ENCODE measurements at places on chromosomes 16 and 17.

DNA sequence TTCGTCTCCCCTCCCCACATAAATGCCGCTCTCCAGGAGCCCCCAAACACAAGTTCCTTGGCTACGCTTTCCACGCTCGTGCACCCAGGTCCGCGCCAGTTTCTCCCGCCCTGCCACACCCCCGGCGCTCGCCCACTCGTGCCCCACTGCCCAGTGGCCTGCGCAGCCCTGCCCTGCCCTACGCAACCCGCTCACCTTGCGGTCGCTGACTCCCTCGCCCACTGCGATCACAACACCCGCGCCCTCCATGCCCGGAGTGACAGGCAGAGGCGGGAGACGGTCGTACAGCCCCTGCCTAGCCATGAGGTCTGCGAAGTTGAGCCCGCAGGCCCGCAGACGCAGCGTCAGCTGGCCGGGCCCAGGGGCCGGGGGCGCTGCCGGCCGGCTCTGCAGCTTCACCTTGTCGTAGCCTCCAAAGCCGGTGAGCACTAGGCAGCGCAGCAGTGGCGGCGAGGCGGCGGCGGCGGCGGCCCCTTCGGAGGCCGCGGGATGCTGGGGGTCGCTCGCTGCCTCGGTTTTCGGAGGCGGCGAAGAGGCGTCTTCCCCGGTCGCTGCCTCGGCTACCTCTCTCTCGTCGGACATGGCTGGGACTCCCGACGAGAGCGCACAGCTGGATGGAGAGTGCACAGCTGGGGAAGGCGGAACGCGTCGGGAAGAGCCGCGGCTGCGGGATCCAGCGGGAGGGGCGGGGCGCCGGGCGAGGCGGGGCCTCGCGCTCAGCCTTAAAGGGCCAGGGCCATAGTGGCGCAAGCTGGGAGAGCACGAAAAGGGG, at the start of gene VAT1:
VAT1 (minus strand) TSS at position 645 of the 772 bp plus-strand sequence; CDS start at position 582, 63 bp downstream.
- peak; percentile 94 for DNase-seq

GRCh38 chr16:3879258-3879886, 1.1 kb downstream of the CREBBP start:
- DNase-seq = peak; percentile 80

- DNase-seq = no peak
These were observed 15.0 kb upstream of the NAGLU start for GRCh38 chr17:42521036-42521435.

DNA sequence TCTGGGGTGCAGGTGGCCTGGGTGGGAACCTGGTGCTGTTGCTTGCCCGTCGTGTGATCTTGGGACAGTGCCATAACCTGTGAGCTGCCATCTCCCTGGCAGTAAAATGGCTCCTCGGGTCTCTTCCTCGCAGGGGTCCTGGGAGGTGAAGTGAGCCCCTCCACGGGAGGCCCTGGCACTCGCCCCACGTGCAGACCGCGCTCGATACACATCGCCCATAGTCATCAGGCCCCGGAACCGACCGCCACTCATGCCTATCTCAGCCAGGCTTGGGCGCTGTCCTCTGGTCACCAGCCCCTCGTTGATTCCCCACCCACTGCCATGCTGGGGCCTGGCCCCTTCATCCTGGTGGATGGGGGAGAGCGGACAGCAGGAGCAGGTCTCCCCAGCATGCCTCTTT, 21.5 kb upstream of the OSGIN1 start:
- DNase-seq = no peak

GRCh38 chr16:68206245-68206644, 29.7 kb downstream of the ESRP2 start:
- no peak for DNase-seq

DNA sequence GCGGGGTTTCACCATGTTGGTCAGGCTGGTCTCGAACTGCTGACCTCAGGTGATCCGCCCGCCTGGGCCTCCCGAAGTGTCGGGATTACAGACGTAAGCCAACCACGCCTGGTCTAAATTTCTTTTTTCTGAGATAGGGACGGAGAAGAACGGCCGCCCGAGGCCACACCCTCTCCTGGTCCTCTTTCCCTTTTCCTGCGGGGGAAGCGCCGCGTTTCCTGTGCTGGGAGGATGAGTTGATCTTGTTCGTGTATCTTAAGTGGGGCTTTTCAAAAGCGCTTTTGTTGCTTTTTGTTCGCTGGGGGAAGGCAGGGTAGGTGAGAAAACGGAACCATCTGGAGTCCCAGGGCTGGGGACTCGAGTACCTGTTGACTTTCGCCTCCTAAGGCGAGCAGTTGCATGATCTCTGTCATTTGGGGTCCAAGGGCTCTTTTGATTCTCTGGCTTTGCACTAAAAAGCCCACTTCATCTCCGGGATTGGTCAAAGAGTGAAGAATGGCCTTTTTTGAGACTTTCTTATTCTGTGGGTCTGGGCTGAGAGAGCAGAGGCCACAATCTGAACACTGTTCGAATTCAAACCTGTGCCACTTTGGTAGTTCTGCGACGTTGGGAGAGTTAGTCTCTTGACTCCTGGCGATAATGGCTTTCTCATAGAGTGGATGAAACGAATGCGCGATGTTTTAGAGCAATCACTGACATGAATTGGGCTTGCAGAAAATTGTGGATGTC, 1.3 kb downstream of the FUS start:
- DNase-seq = no peak
